ENCODE measurements at places on chromosomes 12 and 14. TPM values are rescaled to one million over a fixed set of nuclear protein-coding genes. Genes with fewer than 3 reads are reported as not detected.

PMCH gene
- 0.75 TPM for polyA plus RNA-seq

HNF1A gene
- not detected for polyA plus RNA-seq

DNA sequence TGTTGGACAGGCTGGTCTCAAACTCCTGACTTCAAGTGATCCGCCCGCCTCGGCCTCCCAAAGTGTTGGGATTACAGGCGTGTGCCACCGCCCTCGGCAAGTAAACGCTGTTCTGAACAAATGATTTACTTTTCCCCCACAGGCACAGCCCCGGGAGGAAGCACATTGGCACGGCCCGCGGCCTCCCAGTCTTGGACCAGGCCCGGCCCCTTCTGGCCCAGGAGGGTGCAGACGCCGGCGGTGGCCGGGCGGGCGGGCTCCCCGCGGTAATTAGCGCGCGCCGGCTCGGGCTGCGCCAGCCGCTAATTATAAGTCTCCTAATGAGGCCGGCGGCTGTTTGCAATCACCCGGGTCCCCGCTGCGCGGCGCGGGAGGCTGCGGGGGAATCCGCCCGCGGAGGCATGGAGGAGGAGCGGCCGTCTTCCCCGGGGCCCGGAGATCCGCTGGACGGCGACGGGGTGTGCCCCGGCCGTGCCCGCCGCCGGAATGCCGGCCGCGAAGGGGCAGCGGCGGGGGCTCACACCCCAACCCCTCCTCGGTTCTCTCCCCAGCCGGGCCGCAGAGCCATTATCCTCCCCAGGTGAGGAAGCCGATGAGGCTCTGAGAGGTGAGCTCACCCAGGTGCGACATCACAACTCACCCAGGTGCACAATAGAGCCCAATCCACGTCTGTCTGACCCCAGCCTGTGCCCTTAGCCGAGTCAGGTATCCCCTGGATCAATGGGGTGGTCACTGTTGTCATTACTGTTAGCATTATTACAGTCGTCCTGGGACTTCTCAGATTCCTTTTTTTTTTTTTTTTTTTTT lies 3.3 kb upstream of the POP5 start:
- H3K4me3 ChIP-seq = peak overlapping the region; percentile 68
- H3K4me1 ChIP-seq = peaks cover 7% of the 10 kb centered on the region
- H3K27me3 ChIP-seq = no peaks in the 10 kb centered on the region
- no peaks in the 10 kb centered on the region for H3K36me3 ChIP-seq
- DNase-seq = peak; percentile 58

GRCh38 chr12:66191547-66192126 lies 2.6 kb downstream of the IRAK3 start:
- no peak for DNase-seq
- no peaks in the 10 kb centered on the region for H3K36me3 ChIP-seq
- H3K27ac ChIP-seq = no peak overlapping the region
- no peaks in the 10 kb centered on the region for H3K27me3 ChIP-seq
- peaks cover 10% of the 10 kb centered on the region for H3K4me1 ChIP-seq

DNA sequence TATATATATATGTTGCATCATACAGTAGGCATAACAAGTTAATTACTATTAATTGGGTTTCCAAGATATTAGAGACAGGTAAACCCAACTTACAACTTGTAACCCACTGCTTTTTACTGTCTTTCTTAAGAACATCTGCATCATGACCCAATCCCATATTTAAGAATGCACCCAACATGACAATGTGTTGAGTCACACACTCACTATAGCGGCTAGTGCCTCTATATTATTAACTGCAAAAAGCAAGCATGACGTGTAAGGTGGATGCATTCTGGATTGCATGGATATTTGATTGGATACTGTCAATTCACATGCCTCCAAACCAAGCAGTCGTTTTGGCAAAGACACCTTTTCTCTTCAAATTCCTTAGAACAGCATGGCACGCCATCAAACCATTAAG lies 68.2 kb downstream of the KSR2 start:
- H3K27ac ChIP-seq = no peak overlapping the region
- DNase-seq = peak; percentile 31
- H3K27me3 ChIP-seq = no peaks in the 10 kb centered on the region
- H3K4me1 ChIP-seq = no peaks in the 10 kb centered on the region

- H3K4me3 ChIP-seq = no peak overlapping the region
- DNase-seq = peak; percentile 47
- H3K4me1 ChIP-seq = peaks cover 23% of the 10 kb centered on the region
- no peak overlapping the region for H3K27ac ChIP-seq
Observed at GRCh38 chr14:23175823-23176222, 7.6 kb downstream of the SLC7A8 start.

C14orf39 gene
- polyA plus RNA-seq = not detected

GRCh38 chr14:90039253-90040010 lies 22.4 kb upstream of the KCNK13 start:
- no peak overlapping the region for H3K27ac ChIP-seq
- no peak for DNase-seq
- no peaks in the 10 kb centered on the region for H3K4me1 ChIP-seq
- H3K4me3 ChIP-seq = no peak overlapping the region
- no peaks in the 10 kb centered on the region for H3K27me3 ChIP-seq
